ENCODE measurements at places on chromosomes 2 and 18.

- no peak for DNase-seq
Observed at GRCh38 chr2:156947261-156947660, 310.2 kb upstream of the GALNT5 start.

DNA sequence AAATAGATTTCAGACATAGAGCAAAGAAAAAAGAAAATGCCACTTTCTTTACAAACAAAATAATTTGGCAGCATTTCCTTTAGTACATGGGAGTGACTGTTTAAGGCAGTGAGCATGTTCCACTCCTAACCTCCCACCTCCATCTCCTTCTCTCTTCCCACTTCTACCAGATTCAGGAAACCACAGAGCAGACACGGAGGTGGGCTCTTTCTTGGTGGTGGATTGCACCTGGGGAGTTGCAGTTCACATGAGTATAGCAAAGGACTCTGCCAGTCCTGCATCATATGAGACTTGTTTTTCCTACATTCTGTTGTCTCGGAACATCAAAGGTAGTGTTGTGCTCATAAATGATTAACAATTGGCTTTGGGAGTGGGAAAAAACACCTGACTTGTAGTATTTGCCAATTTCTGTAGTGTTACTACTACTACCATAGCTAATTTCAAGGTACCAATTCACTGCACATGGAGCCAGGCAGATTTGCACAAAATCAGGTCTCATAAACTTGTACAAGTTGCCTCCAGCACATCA lies 137.2 kb downstream of the SPP2 start:
- DNase-seq, result no peak

DNA sequence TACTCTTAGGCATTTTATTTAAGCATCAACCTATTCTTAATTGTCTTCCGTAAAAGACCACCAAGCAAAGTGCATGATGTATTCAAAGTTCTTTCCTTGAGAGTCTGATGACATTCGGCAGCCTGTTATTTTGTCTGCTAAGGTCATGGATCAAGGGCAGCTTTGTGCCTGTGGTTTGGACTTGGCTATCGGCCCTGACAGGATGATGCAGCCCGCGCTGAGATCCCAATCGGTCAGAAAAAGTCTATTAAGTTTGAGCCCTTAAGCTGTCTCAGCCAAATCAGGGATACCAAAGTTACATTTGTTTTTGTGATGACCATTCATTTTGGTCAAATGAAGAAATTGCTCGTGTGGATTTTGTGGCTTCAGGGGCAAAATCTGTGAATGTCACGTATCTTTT lies 718.9 kb upstream of the FANCL start:
- DNase-seq, result no peak

DNA sequence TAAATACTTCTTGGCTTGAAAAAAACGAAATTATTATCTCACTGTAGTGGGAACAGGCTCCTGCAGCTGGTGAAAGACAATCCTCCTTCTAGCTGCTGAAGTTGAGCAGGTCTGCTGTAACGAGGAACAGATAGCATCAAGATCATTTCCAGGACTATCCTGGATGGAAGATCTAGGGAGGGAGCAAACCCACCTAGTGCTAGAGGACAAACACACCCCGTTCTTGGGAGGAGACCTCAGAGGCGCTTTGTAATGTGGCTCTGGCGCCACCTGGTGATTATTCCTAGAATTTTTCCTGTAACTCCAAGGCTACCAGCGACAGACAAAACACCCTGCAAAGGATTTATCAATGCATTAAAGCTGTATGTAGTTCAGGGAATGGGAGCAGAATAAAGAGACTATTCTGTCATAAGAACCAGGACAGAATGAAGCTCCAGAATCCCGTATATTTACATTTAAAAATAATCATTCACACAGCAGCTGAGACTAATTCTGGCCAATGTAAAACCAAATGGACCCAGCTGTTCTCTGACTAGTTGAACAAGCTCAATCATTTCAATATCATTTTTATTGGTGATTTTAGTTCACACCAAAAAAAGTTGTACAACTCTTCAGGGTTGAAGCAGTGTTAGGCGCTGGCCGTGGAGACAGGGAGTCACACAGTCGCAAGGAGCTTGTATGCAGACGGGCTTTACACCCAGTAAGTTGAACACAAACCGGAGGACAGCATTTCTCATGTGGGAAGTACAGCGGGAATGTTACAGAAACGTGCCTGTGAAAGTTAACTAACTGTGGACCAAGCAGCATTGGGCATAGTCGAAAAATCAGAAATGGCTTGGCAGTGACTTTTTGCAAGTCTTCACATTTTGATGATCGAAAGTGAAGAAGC lies 290.3 kb downstream of the TRIB2 start:
- peak; percentile 31 for DNase-seq

DNA sequence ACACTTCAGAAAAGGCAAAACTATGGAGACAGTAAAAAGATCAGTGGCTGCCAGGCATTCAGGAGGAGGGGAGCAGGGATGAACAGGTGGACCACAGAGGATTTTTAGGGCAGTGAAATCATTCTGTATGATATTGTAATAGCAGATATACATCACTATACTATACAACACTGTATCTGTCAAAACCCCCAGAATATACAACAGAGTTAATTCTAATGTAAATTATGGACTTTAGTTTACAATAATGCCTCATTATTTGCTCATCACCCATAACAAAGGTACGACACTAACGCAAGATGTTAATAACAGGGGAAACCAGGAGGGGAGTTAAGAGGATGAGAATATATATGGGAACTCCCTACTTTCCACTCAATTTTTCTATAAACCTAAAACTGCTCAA lies 28.8 kb downstream of the MAP3K2 start:
- no peak for DNase-seq
